ENCODE measurements at places on chromosomes 6 and 20.
A peak's percentile ranks its signal among the peaks of the same experiment; 100 is the strongest.

DNA sequence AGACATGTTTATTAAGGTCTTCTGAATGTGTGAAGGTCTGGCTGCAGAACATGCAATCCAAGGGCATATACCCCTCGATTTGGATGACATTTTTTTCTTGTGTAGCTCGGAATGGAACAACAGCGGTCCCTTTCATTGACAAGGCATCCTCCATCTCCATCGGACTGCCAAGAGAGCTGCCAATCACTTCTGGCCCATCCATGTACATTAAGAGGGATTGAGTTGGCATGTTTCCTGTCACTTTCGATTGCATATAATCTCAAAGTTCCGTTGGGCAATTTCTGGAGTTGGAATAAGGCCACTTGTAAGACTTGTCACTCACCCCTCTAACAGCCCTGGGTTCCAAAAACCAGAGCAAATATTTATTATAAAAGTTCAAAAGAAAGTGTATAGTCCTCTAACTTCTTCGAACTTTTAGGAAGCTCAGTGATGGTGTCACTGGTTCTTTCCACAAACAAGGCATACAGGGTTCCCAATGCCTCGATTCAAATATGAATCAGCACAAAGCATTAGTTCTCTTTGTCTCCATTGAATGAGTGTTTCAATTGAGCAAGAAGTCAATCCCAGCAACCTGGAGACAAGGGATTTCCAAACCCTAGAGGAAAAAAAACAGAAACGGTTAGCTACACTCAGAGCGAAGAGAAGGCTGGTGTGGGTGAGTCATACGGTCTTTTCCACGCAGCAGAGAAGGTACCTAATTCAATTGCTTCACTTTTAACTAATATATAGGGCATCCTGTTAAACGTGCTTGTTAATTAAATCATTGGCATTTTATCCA, 10.9 kb downstream of the ZNF217 start:
- peak; percentile 80 for DNase-seq

DNA sequence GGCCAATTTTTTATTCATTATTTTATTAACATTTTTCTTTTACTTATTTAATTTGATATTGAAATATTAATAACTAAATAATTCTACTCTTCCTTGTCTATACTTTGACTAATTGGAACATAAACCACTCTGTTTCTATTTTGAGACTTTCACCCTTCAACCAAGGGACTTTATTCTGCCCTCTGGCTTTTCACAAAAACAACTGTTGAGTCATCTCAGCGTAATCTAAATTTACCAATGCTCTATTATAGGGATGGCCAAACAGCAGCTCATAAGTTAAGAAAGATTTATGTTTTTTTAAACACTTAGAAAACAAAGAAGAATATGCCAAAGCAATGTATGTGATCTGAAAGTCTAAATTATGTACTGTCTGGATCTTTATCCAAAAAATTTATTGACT, 46.7 kb downstream of the DOP1A start:
- DNase-seq: no peak

- no peak for DNase-seq
Observed at GRCh38 chr20:58233881-58234528, 5.6 kb upstream of the ANKRD60 start.

DNA sequence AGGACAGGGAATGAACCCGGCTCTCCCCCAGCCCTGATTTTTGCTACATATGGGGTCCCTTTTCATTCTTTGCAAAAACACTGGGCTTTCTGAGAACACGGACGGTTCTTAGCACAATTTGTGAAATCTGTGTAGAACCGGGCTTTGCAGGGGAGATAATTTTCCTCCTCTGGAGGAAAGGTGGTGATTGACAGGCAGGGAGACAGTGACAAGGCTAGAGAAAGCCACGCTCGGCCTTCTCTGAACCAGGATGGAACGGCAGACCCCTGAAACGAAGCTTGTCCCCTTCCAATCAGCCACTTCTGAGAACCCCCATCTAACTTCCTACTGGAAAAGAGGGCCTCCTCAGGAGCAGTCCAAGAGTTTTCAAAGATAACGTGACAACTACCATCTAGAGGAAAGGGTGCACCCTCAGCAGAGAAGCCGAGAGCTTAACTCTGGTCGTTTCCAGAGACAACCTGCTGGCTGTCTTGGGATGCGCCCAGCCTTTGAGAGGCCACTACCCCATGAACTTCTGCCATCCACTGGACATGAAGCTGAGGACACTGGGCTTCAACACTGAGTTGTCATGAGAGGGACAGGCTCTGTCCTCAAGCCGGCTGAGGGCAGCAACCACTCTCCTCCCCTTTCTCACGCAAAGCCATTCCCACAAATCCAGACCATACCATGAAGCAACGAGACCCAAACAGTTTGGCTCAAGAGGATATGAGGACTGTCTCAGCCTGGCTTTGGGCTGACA, 28.8 kb upstream of the ZBP1 start:
- DNase-seq: no peak

DNA sequence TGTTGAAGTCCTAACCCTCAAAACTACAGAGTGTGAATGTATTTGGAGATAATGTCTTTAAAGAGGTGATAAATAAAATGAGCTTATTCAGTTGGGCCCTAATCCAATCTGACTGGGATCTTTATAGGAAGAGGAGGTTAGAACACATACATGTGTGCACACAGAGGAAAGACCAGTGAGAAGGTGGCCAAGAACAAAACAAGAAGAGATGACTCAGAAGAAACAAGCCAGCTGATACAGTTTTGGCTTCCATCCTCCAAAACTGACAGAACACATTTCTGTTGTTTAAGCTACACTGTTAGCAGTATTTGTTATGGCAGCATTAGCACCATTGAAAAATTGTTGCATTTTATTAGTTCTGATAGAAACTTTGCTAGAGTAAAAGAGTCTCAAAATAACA, 609.3 kb upstream of the IMPG1 start:
- DNase-seq: no peak

DNA sequence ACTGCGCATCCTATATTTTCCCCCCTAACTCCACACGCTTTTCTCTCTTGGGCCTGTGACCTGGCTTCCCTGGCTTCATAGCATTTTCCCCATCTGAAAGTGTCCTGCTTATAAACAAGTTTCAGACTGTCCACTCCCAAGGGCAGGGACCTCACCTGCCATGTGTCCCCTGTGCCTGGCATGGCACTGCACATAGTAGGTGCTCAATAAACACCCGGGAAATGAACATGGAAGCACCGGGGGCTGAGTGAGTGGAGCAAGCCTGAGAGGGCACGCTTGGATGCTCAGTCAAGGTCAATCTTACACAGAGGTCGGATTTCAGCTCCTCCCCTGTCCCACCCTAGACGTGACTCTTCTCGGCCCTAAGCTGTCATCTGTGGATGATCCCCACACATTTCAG, 96.9 kb downstream of the NFATC2 start:
- DNase-seq: no peak

DNA sequence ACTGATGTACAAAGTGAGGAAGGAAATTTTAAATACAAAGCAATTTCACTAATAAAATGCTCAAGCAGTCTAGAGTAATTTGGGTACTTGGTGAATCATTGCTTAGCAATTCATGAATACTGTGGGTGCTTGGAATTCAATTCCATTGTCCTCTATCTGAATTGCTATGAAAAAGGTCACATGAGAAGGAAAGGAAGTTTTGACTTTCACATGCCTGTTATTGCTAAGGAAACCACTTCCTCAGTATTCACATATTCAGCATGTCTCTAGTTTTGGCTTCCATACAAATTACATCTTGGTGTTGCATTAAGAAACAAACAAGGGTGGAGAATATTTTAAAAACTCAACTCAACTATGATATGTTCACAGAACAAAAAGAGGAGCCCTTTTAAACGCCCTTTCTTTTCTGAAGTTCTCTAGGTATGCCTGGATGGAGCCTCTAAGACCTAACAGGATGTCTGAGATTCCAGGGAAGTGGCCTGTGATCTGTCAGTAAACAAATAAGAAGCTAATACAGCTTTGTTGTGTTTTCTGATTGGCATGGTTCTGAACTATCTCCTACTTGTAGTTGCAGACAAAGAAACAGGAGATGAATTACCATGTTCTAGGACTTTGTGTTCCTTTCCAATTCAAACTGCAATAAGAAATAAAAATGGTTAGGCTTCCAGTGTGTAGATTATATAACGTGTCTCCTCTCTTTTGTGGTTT, 190.4 kb downstream of the OGFRL1 start:
- DNase-seq: peak; percentile 75

- peak; percentile 46 for DNase-seq
Observed at GRCh38 chr20:21182832-21183563, 57.1 kb downstream of the KIZ start.

DNA sequence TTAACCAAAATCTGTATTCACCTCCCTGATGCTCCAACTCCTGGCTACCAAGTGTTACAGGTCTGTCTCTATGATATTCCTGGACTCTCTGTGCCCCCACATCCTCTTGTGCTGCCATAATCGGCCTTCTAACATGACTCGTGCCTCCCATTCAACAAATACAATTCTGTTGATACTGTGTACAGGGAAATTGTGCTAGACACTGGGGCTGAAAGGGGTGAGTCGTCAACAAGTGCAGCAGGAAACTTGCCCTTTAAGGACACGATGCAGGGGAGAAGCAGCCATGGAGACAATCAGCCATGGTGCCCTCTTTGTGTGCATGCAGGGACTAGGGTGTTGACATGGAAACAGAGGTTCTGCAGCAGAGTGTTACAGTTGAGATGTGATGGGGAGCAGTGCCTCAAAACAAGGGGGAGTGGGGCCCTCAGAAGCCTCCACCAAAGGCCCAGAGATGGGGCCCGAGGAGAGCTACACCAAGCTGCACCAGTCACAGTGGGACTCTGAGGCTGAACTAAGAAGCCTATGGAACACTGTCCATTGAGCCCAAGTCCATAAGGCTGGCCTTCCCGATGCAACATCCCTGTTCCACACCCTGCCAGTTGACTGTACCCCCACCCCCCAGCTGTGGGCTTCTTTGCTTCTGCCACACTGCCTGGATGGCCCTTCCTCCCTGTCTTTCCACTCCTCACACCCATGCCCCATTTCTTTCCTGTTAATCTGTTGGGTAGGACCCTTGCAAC, 3.1 kb downstream of the PCED1A start:
- no peak for DNase-seq

- DNase-seq: no peak
Observed at GRCh38 chr20:18729231-18729825, 84.3 kb upstream of the SCP2D1 start.

DNA sequence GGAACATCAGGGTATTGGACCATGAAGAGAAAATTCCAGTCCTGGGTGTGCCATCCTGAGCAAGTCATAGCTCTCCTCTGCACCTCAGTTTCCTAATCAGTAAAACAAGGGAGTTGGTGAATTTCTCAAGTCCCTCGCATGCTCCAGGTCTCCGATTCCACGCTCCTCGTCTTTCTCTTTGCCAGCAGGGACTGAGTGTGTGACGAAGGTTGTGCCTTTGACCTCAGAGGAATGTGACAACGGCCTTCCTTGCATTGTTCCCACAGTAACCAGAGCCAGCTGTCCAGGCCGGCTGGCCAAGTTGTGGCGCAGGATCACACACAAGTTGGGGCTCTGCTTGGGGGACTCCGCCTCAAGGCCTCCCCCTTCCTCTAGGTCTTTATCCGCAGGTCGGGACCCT, 217.3 kb downstream of the ATXN1 start:
- DNase-seq: peak; percentile 89

GRCh38 chr20:34873583-34874093, 982 bp upstream of the GGT7 start:
- DNase-seq: no peak

GRCh38 chr6:114816678-114817077, 473.9 kb upstream of the HS3ST5 start:
- no peak for DNase-seq

DNA sequence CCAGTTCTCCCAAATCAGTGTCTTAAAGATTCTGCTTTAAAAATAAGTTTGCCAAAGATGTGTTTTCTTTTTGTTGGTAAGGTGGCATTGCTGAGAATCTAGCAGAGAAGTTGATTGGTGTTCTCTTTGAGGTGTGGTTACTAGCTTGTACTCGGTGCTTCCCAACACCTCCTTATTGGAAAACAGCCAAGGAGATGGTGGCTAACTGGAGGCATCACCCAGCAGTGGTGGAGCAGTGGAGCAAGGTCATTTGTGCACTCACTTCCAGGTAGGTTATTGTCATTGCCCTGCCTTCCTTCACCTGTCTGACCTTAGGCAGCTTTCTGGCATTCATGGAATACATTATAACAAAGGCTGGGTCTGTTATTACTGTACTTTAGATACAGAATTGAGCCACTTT, 26.7 kb downstream of the RALGAPB start:
- DNase-seq: no peak

GRCh38 chr6:170158296-170159021, 132.4 kb downstream of the DLL1 start:
- no peak for DNase-seq

- DNase-seq: no peak
Observed at GRCh38 chr20:47765691-47766594, 19.3 kb downstream of the SULF2 start.

DNA sequence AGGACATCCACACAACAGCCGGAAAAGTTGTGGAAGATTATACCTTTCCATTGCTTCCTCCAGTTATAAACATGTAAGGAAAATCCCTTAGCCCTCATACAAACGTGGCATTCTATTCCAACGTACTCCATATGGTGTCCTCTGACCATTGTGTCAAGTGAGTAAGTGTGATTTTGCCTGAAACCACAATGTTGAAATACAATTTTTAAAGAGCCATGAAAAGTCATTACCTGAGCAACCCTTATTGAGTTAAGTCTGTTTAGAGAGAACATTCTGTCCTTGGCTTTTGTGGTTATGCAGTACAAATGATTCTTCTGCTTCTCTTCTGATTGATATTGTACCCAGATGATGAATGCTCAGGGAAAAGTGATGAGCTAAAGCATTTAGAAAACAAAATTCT, 530.1 kb downstream of the HAO1 start:
- no peak for DNase-seq

GRCh38 chr6:168782187-168782751, 341.3 kb downstream of the SMOC2 start:
- DNase-seq: no peak

DNA sequence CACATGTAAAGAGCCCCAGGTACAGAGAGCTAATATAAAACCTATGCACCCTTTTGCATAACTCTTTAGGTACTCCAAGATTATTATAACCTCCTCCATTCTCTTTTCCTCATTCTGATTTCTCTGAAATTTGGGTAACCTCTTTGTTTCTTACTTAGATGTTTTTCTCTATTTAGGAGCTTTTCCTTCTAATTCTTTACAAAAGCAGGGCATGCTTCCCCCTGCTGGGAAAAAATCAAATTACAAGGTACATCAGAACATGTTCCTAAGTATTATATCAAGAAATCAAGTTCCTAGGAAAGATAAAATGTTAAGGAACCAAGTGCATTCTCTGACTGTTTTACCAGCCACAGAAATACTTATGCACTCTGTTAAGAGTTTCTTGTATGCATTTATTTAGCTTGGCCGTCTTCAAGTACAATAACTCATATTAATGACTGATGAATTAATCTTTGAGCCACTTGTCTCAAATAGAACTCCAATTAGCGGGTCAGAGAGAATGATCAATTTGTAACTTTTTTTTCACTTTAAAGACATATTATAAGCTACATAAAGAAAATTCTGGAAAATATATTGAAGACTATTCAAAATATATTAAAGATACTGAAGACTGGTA, 2.1 kb downstream of the KHDRBS2 start:
- DNase-seq: no peak

All from AG09319 (cell line).